Epithelial cell of proximal tubule (primary cell): ENCODE measurements at places on chromosomes 3 and 15. TPM values are rescaled to one million over a fixed set of nuclear protein-coding genes. Genes with fewer than 3 reads are reported as not detected.

Gene GOLGA8M
- total RNA-seq = 0.06 TPM in 1 of 2 replicates, not detected in the other

Gene ACOX2
- 0.51 and 1.7 TPM in 2 replicates for total RNA-seq

DNA sequence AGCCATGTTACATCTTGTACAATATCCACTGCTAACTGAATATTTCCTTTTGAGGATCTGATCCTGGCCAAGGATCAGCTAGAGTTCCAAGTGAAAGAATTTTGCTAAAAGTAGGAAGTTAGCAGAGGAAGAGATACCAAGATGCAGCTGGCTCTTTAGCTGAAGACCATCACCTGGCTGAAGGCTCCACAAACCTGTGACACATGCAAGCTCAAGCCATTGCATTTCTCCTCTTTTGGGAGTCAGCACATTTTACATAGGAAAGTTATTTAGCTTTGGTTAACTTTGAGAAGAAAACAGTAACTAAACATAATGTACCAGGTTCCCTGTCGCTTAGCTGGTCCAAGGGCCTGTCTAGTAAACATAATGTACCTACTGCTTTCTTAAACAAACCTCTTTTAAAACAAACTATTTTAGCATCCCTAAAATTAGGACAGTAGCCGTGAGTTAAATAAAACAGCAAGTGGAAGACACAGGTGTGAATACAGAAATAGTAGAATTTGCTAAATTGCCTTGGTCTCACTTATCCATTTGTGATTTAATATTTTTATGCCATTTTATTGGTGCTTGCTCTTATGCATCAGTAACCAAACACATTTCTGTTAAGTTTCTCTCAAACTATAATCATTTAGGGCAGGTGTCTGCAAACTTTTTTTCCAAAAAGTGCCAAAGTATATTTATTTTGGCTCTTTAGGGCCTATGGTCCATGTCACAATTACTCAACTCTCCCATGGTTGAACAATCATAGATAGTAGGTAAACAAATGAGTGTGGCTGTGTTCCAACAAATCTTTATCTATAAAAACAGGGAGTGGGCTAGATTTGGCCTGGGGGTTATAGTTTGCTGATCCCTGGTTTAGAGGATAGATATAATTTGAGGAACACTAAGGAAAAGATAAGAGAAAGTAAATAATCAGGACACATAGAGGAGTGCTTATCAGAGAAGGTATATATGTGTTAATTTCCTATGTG is 11.2 kb downstream of the GCSAM start:
- DNase-seq = no peak

Gene FOXB1
- total RNA-seq = not detected in 2 replicates

Gene FGD5
- total RNA-seq = 0.06 TPM in 1 of 2 replicates, not detected in the other
